ENCODE measurements at places on chromosomes 1 and 21.

GRCh38 chr1:180953291-180954004 lies 40.8 kb downstream of the KIAA1614 start:
- DNase-seq = no peak

GRCh38 chr1:39566441-39567137 lies 10.0 kb downstream of the PABPC4 start:
- DNase-seq = no peak

DNA sequence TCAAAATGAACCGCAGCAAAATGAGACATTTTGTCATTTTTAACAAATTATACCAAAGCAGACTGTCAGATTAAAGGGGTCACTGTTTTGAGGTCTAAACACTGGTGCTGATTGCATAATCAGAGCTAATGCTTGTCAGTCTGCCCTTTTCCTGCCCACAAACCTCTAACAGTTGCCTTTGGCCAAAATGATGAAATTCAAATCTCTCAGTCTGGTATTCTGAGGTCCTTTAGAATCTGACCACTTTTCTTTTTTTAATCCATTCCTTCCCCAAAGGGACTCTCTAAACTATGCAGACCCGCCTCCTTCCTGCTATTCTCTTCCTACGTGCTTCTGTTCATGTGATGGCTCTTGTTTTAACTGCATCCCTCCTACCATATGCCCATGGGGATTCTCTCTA lies 145.2 kb upstream of the SPATA6 start:
- no peak for DNase-seq

DNA sequence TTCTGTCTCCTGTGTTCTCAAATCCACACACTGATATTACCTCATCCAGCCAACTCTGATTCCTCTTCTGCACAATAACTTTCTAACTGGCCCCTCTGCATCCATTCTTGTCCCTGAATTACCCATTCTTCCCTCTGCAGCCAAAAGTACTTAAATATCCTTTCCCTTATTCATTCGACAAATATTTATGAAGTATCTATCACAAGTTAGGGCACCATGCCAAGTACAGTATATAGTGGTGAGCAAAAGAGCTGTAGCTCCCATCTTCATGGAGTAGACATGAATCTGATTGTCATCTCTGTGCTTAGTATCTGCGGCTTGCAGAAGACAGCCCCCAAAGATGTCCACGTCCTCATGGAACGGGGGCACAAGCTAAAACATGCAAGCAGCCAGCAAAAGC lies 316.8 kb downstream of the SETD4 start:
- no peak for DNase-seq

GRCh38 chr1:95041491-95042165 lies 31.1 kb downstream of the ALG14 start:
- DNase-seq = no peak
